ENCODE measurements at places on chromosomes 1 and 21. TPM values are rescaled to one million over a fixed set of nuclear protein-coding genes. Genes with fewer than 3 reads are reported as not detected.

The BSND gene
- not detected for total RNA-seq

The AGMAT gene
- total RNA-seq: not detected

The ZCCHC17 gene
- total RNA-seq: 21.7 TPM

The CFAP298 gene
- total RNA-seq: 21.7 TPM

The IFI44L gene
- 28.9 TPM for total RNA-seq

The SH2D5 gene
- not detected for total RNA-seq

DNA sequence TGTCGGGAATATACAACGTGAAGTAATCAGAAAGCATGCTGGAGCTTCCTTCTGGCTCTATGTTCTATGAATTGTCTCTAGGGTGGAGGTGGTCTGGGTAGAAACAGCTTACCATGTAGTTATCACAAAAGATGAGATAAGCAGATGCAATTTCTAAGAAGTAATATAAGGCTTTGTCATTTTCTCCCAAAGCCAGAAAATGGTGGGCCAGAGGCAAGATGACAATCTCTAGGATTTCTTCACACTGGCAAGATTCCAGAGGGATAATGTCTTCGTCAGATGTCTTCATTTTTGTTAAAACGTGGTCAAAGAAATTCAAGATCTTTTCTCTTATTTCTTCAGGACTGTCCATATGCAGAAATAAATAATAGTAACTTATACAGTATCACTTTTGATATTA, 77.7 kb downstream of the ADCY10 start:
- DNase-seq: no peak

GRCh38 chr1:98331718-98332311, 329.7 kb upstream of the SNX7 start:
- DNase-seq: no peak

DNA sequence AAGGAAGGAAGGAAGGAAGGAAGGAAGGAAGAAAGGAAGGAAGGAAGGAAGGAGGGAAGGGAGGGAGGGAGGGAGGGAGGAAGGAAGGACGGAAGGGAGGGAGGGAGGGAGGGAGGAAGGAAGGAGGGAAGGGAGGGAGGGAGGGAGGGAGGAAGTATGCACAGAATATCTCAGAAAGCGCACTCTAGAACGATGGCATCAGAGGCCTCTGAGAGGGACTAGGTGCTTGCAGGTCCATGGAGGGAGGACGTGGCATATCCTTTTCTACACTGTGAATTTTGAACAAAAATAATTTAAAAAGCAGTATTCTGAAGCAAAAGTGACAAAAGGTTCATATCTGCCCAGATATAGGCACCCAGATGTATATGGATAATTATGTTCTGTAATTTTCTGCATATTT, 65.5 kb downstream of the SYF2 start:
- DNase-seq: no peak

DNA sequence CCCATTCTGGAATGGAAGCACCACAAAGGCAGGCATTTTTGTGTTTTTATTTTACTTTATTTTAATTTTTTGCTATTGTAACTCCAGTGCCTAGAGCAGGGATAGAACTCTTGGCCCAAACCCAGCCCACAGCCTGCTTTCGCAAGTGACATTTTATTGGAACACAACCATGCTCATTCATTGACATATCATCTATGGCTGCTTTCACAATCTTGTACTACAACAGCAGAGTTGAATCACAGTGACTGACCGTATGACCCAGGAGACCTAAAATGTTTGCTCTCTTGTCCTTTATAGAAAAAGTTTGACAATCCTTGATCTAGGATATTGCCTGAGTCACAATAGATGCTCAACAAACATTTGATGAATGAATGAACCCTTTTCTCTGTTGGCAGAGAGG, 83.9 kb upstream of the ATP1A1 start:
- no peak for DNase-seq

DNA sequence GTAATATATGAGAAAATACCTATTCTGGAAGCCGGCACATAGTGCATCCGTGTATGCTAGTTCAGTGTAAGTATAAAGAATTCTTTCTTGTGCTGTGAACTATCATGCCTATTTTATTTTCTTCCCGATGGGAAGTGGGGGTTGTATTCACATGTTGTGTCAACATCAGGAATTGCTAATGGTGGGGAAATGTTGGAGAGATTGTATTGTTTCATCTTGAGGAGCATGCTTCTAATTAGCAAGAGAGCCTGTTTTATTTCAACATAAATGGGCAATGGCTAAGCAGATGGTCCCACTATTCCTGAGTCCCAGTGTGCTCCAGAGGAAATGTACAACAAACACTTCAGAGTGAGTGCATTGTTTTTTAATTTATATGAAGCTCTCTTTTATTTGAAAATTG, 485.2 kb downstream of the PLPP3 start:
- no peak for DNase-seq

- DNase-seq: no peak
These were observed 14.7 kb upstream of the RGS2 start for GRCh38 chr1:192793983-192794767.

DNA sequence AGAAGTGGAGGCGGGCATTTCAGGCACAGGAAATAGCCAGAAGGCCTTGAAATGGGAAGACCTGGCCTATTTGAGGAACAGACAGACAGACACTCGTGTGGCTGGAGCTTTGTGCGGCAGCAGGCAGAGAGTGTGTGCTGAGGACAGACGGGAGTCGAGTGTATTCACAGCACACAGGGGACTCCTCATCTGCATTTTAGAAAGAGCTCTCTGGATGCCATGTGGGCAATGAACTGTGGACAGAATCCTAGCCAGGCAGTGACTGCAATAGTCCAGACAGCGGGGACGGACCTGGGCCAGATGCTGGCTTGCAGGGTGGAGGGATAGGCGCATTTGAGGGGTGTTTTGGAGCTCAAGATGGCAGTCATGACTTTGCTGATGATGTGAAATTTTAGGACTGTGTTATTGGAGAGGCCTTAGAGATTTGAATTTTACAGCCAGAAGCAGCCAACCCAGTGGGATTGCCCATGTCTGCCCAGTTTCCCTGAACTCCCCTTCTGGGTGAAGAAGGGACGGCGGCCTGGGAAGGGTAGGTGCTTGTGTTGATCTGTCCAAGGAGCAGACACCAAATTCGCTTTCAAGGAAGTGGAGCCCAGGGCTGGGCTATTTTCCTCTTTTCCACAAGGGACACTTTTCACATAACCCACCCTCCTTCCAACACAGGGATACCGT, 43.7 kb downstream of the CHAF1B start:
- no peak for DNase-seq

DNA sequence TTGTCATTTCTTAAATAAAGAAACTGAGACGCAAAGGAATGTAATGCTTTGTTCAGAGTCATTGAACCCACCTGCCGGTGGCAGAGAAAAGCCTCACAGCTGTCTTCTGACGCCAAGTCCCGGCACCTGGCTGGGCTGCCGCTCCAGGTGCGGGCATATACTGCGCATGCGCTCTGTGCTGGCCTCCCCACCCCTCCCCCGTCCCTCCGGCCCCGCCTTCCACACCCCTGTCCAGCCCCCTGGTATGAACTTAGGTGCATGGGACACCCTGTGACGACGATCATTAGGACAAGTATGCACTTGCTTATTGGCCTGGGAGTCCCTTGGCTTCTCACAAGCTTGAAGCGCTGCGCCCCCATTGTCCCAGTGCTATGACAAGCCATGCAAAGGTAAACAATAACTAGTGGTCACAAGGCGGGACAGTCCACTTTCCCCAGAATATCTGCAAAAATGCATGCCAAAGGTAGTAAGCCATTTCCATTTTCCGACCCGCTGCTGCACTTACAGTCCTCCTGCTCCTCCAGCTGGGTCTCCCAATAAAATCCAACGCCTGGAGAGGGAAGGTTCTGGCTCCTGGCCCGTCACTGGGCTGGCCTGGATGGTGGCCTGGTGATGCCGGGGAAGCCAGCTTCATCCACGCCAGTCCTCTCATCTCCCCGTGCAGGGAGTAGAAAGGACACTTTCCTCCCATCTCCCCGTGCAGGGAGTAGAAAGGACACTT, 100.4 kb downstream of the PSMG1 start:
- DNase-seq: no peak

- DNase-seq: no peak
These were observed 610.0 kb downstream of the LMO4 start for GRCh38 chr1:87938631-87939030.

- no peak for DNase-seq
These were observed 49.7 kb downstream of the MYOM3 start for GRCh38 chr1:24062221-24062620.

- no peak for DNase-seq
These were observed 40.9 kb upstream of the DAB1 start for GRCh38 chr1:57464756-57465155.

All from right cardiac atrium (tissue), 5 donors.